ENCODE measurements at places on chromosomes 16 and 17.

DNA sequence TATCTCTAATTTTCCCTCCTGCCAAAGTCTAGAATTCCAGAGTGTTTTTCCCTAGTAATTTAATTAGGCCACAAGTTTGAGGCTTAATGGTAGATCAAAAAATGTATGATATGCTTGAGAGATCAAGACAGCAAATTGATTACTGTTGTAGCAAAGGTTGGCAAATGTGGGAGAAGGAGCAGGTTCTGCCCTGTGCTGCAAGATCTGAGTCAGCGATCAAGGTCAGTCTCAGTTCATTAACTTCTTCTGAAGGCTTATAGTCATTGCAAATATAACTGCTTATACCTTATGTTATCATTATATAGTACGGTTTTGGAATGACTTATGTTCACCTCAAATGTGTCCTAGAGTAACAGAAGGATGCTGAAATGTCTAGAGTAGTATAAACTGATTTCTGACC lies 231.1 kb upstream of the TBX2 start:
- no peak for DNase-seq

DNA sequence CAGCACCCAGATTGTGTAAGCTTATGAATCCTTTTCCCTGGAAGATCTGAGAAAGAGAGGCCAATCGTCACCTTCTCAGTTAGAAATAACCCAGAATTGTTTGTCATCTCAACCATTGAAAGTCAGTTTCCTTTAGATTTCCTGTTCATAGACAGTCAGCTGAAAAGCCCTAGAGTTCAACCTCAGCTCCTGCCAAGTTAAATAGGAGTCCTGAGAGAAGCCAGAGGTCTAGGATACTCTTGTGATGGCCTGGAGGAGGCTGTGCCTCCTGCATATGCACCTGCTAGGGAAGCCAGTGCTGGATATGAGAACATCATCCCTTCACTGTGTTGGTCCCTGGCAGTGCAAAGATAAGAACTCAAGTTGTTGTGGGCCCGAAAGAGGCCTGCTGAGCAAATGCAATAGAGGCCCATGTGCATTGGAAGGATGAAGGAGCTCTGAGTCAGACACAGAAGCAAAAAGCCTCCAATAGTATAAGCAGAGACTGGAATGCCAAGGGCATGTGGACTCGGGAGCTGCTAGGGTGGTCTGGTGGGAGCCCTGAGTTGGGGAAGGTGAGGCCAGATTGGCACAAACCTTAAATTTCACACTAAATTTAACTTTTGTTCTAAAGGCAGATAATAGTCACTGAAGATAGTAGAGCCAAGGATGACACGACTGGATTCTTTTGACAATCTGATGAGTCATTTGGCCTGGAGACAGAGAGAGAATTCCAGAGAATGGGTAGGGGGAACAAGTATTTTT lies 520.9 kb upstream of the CDH5 start:
- no peak for DNase-seq

- no peak for DNase-seq
These were observed 13.6 kb upstream of the CLEC18A start for GRCh38 chr16:69937465-69937951.

DNA sequence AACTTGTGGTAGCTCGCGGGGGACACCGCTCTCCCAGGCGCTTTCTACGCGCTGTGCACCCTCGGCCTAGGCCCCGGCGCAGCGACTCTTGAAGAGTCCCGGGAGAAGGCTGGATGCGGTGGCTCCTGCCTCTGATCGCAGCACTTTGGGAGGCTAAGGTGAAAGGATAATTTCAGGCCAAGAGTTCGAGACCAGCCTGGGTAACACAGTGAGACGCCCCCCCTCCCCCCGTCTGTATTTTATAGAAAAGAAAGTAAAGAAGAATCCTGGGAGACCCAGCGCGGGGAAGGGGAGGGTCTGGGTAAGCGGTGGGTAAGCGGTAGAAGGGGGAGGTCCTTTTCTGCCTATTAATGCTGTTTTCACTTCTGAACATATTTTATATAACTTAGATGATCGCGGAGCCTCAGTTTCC lies 486 bp upstream of the PLLP start:
- DNase-seq = no peak

- no peak for DNase-seq
These were observed 6.1 kb upstream of the TSPOAP1 start for GRCh38 chr17:58334661-58335060.

GRCh38 chr16:2031081-2031577 lies 4.4 kb downstream of the NHERF2 start:
- no peak for DNase-seq

GRCh38 chr16:48158296-48158695 lies 2.5 kb upstream of the ABCC12 start:
- peak; percentile 8 for DNase-seq

DNA sequence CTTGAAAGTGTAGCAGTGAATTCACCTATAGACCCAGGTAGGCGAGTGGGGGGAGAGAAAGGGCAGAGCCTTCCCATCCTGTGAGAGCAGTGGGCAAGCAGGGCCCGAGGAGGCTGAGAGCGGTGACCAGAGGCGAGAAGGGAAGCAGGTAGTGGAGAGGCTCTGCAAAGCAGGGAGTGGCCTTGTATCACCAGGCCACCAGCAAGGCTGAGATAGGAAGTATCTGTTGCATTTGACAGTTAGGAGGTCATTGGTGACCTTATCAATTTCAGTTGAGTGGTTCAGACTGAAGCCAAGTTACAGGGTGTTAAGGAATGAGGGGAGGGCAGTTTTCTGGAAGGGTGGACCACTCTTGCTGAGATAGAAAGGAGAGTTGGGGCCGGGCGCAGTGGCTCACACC lies 10.7 kb upstream of the HSD3B7 start:
- DNase-seq = no peak
